IPS-NIHi11 (cell line): ENCODE measurements at places on chromosomes 11 and 22.
A peak's percentile ranks its signal among the peaks of the same experiment; 100 is the strongest.

DNA sequence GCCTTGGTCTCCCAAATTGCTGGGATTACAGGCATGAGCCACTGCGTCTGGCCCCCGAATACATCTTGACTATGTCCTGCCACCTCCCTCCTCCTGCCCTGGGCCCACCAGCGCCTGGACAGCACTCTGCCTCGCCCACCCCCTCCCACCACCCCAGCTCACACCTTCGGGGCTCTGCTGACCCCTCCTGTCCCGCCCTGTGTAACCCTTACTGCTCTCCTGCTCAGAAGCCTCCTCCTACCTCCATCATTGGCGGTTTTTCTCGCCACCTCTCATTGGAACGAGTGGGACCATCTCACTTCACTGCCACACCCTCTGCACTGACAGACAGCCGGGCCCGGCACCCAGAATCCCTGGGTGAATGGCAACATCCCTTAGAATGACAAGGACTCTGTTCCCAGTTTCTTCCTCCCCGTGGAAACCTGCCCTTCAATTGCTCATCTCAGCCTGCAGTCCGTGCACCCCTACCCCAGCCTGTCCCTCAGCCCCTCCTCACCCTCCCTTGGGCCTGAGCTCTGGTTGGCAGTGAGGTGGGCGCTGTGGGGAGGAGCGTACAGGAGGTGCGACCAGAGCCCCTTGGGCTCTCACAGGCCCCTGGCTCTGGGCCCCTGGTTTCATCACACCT lies 32.2 kb downstream of the LRRC74B start:
- DNase-seq = no peak

DNA sequence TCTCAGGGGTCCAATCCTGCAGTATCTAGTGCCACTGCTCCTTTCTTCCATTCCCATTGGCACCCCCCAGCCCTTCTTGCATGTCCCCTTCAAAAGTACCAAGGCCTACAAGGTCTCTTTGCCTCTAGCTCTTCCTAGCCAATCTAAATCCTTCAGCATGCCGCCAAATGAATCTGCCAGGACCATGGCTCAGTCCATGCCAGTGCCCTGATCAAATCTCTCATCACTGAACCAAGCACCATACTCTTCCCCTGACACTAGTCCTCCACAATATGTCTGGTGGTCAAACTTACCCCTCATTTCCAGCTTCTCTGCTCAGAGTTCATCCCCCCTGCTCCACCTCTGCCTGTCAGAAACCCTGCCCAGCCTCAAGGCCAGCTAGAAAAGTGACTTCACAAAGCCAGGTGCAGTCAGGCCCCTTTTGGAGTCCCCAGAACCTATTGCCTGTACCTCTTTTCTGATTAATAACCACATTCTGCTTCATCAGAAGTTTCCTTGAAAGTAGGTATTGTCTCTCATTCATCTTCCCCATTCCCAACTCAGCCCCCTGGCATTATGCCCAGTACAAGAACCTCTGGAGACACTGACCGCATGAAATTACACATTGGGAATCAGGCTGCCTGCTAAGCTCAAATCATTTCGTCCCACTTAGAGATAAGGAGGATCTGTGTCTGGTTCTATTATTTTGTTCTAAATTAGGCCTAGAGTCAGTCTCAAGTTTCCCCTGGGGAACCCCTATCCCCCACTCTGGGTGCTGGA lies 11.4 kb downstream of the FEN1 start:
- DNase-seq = no peak

GRCh38 chr11:69394234-69394868 lies 87.1 kb upstream of the LINC01488 start:
- DNase-seq = no peak

DNA sequence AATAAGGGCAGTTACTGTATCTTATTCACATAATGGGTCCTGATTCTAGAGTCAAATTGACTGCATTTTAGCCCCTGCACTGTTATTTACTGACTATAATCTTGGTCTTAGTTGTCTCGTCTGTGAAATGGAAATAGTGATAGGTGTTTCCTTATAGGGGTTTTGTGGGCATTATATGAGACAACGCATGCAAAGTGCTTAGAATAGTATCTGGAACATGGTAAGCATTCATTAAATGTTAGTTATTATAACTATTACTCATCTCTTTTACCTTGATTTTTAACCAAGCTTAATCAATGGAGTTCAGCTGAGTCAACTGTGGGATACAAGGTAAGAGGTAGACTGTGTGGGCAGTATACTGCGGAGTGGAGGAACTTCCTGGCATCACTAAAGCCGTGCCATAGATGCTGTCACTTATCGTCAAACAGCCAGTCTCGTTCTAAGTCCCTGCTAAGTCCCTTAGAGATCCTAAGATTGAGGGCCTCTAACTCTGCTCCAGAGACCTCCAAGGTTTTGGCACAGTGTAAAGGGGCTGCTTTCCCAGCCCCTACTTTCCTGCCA lies 2.6 kb upstream of the ZC3H12C start:
- DNase-seq = no peak

DNA sequence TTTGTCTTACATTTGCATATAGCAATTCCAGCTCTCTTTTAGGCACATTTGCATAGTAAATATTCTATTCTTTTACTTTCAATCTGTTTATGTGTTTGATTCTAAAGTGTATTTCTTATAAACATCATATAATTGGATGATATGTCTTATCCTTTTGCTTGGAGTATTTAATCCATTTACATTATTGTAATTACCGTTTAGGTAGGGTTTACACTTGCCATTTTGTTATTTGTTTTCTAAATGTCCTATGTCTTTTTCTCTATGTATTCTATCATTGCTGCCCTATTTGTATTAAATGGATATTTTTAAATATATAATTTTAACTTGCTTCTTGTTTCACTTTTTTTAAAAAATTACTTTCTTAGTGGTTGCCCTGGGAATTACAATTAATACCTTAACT lies 22.8 kb upstream of the ACCSL start:
- DNase-seq = no peak

DNA sequence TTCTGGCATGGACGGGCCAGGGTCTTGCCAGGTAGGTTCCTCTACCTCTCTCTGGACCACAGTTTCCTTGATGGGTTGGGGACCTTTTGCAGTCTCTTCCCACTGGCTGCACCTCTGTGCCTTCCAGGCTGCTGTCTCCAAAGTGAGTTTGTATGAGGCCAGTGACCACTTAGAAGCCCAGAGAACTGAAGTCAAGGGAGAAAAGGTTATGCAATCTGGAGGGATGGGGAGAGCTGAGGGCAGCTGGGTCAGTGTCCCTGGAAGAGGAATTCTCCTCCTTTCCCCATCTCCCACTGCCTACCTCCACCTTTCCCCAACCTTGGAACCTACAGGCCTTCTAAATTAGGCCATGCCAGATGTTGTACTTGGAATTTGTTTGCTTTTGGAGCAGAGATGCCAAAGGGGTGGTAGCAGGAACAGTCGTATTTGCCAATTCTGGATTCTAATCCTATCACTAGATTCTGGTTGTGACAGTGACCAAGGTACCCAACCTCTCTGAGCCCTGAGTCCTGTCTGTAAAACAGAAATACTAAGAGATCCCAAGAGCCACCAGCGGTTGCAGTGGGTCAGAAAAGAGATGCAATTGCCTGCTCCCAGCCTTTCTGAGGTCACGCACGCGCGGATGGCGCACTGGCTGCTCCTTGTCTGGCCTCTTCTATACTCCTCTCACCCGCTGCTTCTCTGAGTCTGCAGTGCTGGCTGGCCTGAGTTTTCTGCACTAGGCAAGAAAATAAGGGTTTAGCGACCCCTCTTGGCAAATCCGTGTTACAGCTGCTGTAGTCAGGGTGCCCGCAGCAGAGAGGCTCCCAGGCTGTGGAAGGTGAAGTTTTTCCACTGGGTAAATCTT lies 10.7 kb upstream of the ACCSL start:
- DNase-seq = peak; percentile 85

- DNase-seq = no peak
Measured at GRCh38 chr11:76047231-76047630, 159.1 kb downstream of the WNT11 start.

DNA sequence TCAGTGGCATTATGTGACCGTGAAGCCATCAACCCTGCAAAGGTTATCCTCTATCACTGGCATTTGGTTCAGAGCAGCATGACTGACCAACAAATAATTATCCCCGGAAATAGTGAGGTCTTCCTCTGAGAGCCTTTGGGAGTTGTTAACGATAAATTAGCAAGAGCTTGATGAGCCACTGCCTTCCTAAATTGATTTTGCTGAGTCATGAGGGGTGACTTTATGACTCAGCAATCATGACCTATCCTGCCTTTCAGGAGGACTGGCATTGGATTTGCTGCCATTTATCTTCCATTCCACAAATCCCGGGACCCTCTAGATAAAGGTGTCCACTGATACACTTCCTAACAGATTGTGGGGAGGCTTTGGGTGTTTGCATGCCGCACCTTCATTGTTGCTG lies 80.8 kb upstream of the MTNR1B start:
- no peak for DNase-seq

DNA sequence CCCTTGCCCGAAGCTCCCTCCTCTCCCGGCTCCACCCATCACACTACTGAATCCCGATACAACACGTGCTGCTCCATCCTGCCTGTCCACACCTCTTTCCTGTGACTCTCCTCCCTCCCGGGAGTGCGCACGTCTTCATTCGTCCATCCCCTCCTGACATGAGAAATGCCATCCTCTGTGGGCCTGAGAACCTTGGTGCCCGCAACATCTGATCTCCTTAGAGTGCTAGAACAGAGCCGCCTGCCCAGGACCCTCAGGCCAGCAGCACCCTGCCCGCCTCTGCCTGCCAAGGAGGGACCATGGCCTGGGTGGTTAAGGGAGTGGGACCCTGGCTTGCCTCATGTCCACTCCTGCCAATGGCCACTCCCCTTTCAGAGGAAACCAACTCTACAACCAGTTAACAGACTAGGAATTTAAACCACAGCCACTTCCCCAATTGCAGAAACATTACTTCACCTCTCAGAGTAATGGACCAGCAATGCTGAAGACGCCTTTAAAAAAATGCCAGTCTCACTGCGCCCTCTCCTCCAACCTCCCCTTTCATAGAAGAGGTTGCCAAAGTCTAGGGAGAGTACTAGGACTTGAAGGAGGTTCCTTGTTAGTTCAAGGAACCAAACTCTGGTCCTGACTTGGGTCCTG lies 466.3 kb downstream of the OPCML start:
- DNase-seq = no peak

DNA sequence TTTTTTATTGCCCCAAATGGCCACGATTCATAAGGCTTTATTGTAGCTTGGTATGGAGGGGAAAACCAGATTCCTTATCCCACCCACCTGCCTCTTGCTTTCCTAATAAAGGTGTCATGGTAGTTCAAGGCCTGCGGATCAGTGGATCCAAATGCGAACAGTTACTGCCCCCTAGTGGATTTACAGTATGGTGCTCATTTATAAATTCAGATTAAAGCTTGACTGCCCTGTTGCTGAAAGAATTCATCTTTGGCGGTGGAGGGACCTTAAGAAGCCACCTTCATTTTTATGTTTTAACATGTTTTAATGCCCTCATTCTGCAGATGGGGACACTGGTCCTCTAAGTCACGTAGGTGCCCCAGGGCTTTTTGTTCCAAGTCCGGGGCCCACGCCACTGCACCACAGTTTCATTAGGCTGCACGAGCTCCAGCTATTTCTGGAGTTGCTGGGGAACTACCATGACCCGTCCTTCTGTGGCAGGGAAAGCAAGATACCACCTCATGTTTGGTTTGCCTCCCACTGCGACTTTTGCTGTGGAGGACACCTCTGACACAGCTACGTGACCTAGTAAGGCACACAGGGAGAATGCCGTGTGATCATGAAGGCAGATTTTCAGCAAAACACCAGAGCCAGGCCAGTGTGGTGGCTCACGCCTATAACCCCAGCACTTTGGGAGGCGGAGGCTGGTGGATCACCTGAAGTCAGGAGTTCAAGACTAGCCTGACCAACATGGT lies 15.6 kb upstream of the INCENP start:
- DNase-seq = peak; percentile 65

GRCh38 chr11:57463671-57464538 lies 3.6 kb downstream of the RTN4RL2 start:
- DNase-seq = peak; percentile 19

GRCh38 chr22:36439481-36440271 lies 41.8 kb downstream of the TXN2 start:
- no peak for DNase-seq

- DNase-seq = no peak
Measured at GRCh38 chr11:1502954-1503707, 16.6 kb upstream of the MOB2 start.

GRCh38 chr11:1879941-1880720 lies 11.6 kb downstream of the PRR33 start:
- peak; percentile 12 for DNase-seq

- DNase-seq = peak; percentile 24
Measured at GRCh38 chr22:33569559-33569958, 350.7 kb downstream of the LARGE1 start.

DNA sequence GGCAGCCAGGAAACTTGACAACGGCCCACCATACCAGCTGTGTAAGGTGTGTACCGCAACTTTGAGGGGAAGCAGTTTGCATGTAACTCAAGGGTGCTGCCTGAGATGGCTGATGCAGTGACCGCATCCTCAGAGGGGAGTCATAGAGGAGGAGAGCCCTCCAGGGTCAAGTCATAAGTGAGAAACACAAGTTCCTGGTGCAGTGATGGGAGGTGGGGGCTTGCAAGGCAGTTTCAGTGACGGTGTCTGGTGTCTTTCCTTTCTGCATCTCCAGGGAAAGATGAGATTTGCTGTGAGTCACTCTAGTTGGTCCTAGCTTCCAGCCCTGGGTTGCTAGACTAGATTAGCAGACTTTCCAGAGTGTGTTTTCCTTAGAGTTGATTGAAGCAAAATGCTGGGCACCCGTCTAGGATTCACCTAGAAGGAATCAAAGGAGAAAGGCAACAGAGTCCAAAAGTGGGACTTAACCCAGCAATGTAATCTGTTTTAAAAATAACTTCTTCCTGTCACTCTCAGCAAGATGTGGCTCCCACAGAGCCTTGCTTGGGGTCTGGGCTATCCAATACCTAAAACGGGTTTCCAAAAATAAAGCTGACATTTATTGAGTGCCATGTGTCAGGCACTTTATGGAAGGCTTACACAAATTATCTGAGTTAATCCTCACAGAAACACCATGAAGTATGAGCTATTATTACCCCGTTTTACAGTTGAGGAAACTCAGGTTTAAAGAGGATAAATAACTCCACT lies 265.4 kb upstream of the PLET1 start:
- DNase-seq = no peak

GRCh38 chr22:38448945-38449745 lies 5.9 kb downstream of the KCNJ4 start:
- DNase-seq = no peak

- no peak for DNase-seq
Measured at GRCh38 chr22:50286701-50287318, 16.6 kb upstream of the MAPK11 start.

- no peak for DNase-seq
Measured at GRCh38 chr11:98495016-98495415, 525.7 kb upstream of the CNTN5 start.
